ENCODE measurements at places on chromosomes 2 and 18.

DNA sequence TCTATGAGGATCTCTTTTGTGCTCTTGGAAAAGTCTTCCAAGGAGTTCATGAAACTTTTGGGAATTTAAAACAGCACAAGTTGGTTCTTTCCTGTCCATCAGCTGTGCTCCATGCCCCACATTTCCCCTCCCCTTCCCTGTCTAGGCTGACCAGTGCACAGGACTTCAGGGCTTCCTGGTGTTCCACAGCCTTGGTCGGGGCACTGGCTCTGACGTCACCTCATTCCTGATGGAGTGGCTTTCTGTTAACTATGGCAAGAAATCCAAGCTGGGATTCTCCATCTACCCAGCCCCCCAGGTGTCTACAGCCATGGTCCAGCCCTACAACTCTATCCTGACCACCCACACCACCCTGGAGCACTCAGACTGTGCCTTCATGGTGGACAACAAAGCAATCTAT, 8.1 kb upstream of the DNAJB2 start:
- DNase-seq, result no peak

GRCh38 chr2:98374958-98375570, 28.8 kb downstream of the CNGA3 start:
- DNase-seq, result no peak

GRCh38 chr2:18232731-18233438, 327.6 kb downstream of the RDH14 start:
- DNase-seq, result no peak

DNA sequence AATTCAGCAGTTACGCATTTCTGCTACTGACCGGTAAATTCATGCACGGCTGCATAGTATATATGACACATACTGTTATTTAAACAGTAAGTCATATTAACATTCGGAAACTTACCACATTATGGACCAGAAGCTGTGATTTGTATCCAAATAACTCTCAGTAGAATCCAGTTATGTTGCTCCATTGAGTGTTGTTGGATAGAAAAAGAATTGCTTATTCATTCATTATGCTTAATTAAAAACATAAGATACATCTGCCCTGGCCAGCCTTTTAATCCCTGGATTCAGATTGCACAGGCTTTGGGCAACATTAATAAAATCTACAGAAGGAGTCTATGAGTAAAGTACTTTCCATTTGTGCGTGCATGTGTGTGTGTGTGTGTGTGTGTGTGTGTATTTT, 111.3 kb downstream of the CPS1 start:
- DNase-seq, result no peak

- DNase-seq, result no peak
These were observed 32.0 kb upstream of the ARL5A start for GRCh38 chr2:151860210-151860609.

DNA sequence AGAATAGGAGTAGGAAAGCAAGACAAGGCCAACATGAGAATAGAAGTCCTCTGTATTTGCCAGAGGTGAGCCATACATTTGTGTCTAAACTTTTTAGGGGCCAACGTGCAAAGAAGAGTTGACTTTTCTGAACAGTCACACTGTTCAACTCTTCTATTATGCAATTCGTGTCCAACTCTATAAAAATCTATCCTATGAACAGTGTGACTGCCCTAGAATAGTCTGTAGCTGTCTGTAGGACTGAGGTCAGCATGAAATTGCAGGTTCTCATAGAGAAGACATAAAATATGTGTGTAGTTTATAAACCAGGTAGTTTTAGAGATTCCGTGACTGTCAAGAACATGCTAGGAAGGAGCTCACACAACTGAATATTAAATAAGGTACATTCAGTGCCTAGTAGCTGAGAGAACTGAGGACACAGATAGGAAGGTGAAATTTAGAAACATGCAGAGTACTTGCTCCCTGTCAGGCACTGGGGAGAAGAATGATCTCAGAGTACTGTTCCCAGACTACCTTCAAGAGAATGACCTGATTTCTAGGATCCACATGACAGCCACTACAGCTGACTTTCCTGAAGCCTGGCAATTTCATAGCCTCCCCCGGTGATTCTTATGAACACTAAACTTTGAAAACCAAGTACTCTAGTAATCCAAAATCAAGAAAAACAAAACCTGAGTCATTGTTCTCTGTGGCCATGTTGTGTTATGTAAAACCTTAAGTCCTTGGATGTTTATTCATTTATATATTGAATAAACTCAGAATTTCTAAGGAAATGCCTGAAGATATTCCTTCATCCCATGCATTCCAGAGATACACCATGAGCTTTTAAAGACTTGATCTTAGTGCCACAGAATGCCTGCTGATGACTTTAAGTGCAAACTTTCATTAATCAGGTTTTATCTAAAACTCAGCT, 201.5 kb upstream of the BOD1L2 start:
- no peak for DNase-seq

DNA sequence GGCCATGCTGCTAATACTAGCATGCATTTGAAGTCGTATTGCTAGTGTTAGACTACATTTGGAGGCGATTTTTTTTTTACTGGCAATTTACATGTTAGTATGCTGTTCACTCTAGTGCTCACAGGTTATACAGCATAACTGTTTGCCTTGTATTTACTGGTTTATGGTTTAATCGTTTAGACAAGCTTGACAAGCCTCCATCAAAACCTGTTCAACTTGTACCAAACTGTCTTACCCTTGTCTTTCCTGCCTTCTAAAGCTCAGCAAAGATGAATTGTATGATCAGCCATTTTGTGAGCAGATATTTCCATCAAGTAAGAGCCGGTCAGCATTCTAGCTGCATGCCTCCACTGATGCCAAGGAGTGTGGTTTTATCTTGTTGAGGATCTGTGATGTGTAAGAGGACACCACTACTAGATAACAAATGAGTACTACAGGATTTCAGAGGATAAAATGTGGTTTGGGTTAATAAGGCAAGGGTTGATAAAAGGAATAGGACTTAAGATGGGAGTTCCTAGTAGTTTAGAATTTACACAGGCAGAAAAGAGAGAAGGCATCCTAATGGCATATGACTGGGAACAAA, 68.4 kb upstream of the ITM2C start:
- DNase-seq, result no peak

GRCh38 chr2:95165030-95165370, 609 bp upstream of the ZNF2 start:
- DNase-seq, result no peak

DNA sequence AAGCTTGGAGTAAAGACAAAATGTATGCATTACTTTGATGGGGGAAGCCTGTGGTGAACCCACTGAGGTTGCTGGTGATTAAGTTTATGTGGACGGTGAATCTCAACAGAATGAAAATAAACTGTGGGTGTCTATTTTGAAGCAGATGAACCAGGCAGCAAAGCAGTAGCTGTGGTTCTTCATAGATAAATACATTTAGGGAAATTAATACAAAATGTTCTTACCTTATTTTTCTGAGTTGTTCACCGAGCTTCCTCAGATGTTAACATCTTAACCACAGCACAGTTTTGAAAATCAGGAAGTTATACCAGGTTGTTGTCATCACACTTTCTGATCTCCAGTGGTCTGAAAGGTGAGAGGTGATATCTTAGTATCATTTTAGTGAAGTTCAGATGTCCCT, 53.9 kb downstream of the NCK2 start:
- no peak for DNase-seq

Measured in hepatic stellate cell (primary cell).